ENCODE measurements at places on chromosomes 2 and 18.

DNA sequence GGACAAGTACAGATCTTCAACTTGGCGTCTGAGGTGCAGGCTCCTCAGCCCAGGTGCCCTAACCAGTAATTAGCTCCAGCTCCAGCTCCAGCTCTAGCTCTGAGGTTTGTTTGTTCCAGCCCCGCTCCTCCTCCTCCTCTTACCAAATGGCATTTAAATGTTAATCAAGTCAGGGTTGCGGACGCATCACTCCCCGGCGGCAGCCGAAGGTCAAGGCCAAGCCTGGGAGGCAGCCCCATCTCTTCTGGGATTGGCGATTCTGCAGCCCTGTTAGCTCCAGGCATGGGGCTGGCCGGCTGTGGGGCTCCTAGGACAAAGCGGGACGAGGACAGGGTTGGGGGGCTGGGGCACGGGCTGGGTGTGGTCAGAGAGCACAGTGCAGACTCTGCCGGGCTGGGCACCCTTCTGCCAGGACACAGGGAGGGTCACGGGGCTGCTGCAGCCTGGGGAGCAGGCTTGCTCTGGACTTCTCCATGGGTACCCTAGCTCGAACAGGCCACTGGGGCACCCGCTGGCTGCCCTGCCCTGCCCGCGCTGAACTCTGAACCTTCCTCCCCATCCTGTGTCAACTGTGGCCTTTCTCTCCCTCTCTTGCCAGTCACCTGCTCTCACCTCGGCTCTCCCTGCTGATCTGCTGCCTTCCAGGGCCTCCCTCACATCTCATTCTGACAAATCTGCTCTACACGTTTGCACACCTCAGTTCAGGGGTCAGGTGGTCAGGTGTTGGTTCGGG lies 203.3 kb downstream of the CELF4 start:
- H3K4me3 ChIP-seq: no peak overlapping the region
- peaks cover 51% of the 10 kb centered on the region for H3K27me3 ChIP-seq
- no peak for DNase-seq
- H3K4me1 ChIP-seq: no peaks in the 10 kb centered on the region
- H3K27ac ChIP-seq: no peak overlapping the region

GRCh38 chr2:124523096-124523495 lies 498.0 kb downstream of the CNTNAP5 start:
- H3K27ac ChIP-seq: no peak overlapping the region
- no peaks in the 10 kb centered on the region for H3K36me3 ChIP-seq
- no peaks in the 10 kb centered on the region for H3K27me3 ChIP-seq
- no peaks in the 10 kb centered on the region for H3K4me1 ChIP-seq

DNA sequence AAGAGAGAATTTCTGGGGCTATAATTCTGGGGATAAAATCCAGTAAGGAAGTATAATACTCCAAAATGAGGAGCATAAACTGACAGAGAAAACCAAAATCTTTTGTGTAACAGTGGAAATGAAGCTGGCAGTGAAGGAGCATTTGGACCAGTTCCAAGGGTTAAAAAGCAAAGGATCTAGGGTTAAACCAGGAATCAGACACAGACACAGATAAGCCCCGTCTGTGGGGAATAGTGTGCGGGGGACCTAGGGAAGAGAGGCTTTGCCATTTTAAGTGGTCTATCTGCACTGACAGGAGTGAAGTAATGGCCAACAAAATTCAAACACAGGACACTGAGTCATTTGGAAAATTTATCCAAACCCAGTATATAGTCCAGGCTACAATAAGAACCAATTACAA lies 23.4 kb downstream of the SAP130 start:
- no peak overlapping the region for H3K4me3 ChIP-seq
- peaks cover 69% of the 10 kb centered on the region for H3K36me3 ChIP-seq
- no peak for DNase-seq

DNA sequence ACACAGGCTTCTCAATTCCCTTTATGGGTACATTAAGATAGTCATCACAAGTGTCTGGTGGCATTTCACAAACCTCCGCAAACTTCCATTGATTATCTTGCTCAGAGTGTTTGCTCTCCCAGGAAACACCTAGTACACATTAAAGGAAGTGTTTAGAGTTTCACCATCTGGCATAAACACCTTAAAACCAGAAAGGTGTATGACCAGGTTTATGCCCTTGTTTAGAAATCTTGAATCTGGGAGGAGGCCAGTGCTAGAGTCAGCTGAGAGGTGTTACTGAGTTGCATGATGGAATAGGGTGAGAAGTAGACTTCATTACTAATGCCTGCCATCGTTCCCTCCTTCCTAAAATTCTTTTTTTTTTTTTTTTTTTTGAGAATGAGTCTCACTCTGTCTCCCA lies 78.9 kb upstream of the FAM237A start:
- no peak overlapping the region for H3K27ac ChIP-seq
- no peaks in the 10 kb centered on the region for H3K4me1 ChIP-seq
- H3K4me3 ChIP-seq: no peak overlapping the region
- no peaks in the 10 kb centered on the region for H3K36me3 ChIP-seq
- no peak for DNase-seq

GRCh38 chr2:174563530-174564282 lies 33.9 kb downstream of the WIPF1 start:
- H3K36me3 ChIP-seq: peaks cover 84% of the 10 kb centered on the region
- no peak overlapping the region for H3K27ac ChIP-seq
- H3K4me3 ChIP-seq: no peak overlapping the region
- peaks cover 21% of the 10 kb centered on the region for H3K4me1 ChIP-seq
- H3K27me3 ChIP-seq: no peaks in the 10 kb centered on the region
- no peak for DNase-seq

DNA sequence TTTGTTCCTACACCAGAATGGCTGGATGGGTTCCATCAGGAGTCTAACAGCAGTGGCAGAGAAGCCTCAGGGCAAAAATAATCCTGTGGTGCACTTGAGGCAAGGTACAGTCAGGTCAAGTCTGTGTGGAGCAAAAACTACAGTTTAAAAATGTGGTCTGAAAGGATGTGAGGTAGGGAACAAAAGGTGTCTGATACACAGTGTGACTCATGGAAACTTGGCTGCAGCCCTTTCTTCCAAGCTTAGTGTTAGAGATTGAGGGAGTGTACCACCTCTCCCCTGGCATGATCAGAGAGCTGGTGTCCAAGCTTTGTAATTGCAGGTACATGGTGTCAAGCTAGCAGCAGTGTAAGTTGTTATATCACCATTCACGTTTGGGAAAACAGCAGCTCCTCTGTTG lies 8.9 kb downstream of the ANKAR start:
- H3K27me3 ChIP-seq: no peaks in the 10 kb centered on the region
- peaks cover 47% of the 10 kb centered on the region for H3K4me1 ChIP-seq
- H3K27ac ChIP-seq: no peak overlapping the region
- H3K36me3 ChIP-seq: peaks cover 5% of the 10 kb centered on the region

DNA sequence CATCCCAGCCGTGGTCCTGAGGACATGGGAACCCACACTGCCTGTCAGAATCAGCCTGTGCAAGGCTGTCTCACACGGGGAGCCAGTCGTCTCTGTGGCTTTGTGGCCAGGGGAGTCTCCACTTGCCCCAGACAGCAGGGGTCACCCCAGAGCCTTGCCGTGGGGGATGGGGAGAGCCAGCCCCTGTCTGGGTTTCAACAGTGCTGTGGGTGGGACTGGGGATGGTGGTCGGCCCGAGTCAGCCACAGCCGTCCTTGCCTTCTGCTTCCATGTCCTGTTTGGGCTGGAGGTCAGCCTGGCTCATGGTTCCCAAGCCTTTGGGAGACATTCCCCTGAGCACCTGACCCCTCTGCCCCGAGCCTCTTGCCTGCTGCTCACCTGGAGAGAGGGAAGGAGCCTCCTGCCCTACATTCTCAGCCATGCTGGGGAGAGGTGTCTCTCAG lies 19.6 kb downstream of the GPR35 start:
- H3K27me3 ChIP-seq: peaks cover 28% of the 10 kb centered on the region
- peaks cover 8% of the 10 kb centered on the region for H3K4me1 ChIP-seq
- no peak overlapping the region for H3K4me3 ChIP-seq
- H3K36me3 ChIP-seq: peaks cover 5% of the 10 kb centered on the region
- DNase-seq: no peak
- peak overlapping the region; percentile 41 for H3K27ac ChIP-seq

GRCh38 chr2:190408538-190409271 lies 550 bp downstream of the MFSD6 start:
- peak overlapping the region; percentile 86 for H3K27ac ChIP-seq
- DNase-seq: peak; percentile 69
- H3K36me3 ChIP-seq: peaks cover 30% of the 10 kb centered on the region

GRCh38 chr2:156434461-156435291 lies 1.5 kb upstream of the GPD2 start:
- peak overlapping the region; percentile 44 for H3K27ac ChIP-seq
- no peak for DNase-seq
- peaks cover 5% of the 10 kb centered on the region for H3K36me3 ChIP-seq
- H3K4me3 ChIP-seq: peak overlapping the region; percentile 95
- H3K4me1 ChIP-seq: peaks cover 28% of the 10 kb centered on the region
- no peaks in the 10 kb centered on the region for H3K27me3 ChIP-seq

DNA sequence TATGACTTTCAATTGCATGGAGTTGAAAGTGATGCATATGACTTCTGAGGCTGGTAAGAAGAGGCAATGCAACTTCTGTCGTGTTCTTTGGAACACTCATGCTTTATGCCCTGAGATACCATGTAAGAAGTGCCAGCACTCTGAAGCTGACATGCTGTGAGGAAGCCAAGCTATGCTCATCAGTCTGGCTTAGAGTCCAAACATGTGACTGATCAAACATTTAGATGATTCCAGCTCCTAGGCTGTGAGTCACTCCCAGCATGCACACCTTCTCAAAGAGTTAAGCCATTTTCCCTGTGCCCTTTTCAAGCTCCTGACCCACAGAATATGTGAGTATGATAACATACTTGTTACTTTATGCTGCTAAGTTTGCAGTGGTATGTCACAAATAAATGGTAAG lies 15.8 kb upstream of the VRK2 start:
- H3K27ac ChIP-seq: no peak overlapping the region
- no peak for DNase-seq
- no peak overlapping the region for H3K4me3 ChIP-seq

DNA sequence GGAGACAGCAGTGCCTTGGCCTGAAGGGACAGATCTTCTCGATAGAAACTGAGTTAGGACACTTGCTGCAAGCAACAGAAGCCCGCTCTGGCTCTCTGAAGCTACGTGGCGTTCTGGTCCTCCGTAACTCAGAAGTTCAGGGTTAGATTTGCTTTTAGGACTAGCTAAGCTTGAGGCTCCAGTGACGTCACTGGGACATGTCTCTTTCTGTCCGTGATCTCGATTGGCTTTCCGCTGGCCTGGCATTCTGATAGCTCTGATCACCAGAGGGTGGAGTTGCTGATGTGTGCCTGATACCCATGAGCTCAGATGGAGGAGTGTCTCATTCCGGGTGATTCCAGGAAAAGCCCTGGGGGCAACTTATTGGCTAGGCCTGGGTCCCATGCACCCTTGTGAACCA lies 75.0 kb downstream of the GLI2 start:
- DNase-seq: no peak
- H3K4me1 ChIP-seq: no peaks in the 10 kb centered on the region
- peaks cover 15% of the 10 kb centered on the region for H3K27me3 ChIP-seq
- no peak overlapping the region for H3K27ac ChIP-seq
- H3K4me3 ChIP-seq: no peak overlapping the region
- H3K36me3 ChIP-seq: peaks cover 2% of the 10 kb centered on the region

GRCh38 chr18:74290794-74291471 lies 830 bp downstream of the CYB5A start:
- DNase-seq: no peak
- no peaks in the 10 kb centered on the region for H3K27me3 ChIP-seq
- H3K36me3 ChIP-seq: peaks cover 6% of the 10 kb centered on the region
- H3K4me3 ChIP-seq: no peak overlapping the region
- H3K27ac ChIP-seq: no peak overlapping the region
- peaks cover 7% of the 10 kb centered on the region for H3K4me1 ChIP-seq

DNA sequence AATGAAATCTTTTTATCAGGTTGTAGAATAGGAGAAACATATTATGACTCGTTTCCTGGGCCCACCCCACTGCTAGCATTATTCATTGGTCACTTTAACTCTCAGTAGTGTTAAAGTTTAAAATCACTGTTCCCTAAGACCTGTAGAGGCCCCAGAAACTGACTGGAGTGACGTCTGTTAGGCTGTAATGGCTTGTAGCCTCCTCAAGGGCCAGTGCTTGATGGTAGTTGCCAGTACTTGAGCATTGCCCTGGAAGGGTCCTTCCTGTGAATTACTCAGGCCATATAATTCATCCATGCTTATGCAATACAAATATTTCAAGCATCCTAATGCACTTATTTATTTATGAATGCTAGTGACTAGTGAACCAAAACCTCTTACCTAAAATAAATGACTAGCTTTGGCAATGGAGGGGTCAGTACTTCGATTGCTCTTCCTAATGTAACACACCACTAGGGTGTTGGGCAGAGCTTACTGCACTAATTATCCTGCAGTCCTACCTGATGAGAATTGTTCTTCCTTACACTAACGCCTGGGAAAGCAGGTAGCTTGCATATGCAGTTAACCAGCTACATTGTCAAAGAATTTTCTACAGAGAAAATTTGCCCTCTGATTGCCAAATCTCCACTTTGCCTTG lies 31.2 kb downstream of the ARHGAP25 start:
- peak overlapping the region; percentile 94 for H3K4me3 ChIP-seq
- no peaks in the 10 kb centered on the region for H3K27me3 ChIP-seq
- no peak for DNase-seq
- H3K4me1 ChIP-seq: peaks cover 90% of the 10 kb centered on the region
- peaks cover 27% of the 10 kb centered on the region for H3K36me3 ChIP-seq

- DNase-seq: no peak
- H3K27ac ChIP-seq: no peak overlapping the region
- no peak overlapping the region for H3K4me3 ChIP-seq
- H3K27me3 ChIP-seq: no peaks in the 10 kb centered on the region
Observed at GRCh38 chr2:119810049-119810630, 50.4 kb downstream of the PTPN4 start.

- no peak overlapping the region for H3K27ac ChIP-seq
- H3K4me3 ChIP-seq: no peak overlapping the region
- no peaks in the 10 kb centered on the region for H3K27me3 ChIP-seq
- no peaks in the 10 kb centered on the region for H3K4me1 ChIP-seq
Observed at GRCh38 chr2:217641960-217642359, 360.8 kb downstream of the TNS1 start.

All from central memory CD8-positive, alpha-beta T cell (primary cell).